ENCODE measurements at places on chromosomes 7 and 10.

DNA sequence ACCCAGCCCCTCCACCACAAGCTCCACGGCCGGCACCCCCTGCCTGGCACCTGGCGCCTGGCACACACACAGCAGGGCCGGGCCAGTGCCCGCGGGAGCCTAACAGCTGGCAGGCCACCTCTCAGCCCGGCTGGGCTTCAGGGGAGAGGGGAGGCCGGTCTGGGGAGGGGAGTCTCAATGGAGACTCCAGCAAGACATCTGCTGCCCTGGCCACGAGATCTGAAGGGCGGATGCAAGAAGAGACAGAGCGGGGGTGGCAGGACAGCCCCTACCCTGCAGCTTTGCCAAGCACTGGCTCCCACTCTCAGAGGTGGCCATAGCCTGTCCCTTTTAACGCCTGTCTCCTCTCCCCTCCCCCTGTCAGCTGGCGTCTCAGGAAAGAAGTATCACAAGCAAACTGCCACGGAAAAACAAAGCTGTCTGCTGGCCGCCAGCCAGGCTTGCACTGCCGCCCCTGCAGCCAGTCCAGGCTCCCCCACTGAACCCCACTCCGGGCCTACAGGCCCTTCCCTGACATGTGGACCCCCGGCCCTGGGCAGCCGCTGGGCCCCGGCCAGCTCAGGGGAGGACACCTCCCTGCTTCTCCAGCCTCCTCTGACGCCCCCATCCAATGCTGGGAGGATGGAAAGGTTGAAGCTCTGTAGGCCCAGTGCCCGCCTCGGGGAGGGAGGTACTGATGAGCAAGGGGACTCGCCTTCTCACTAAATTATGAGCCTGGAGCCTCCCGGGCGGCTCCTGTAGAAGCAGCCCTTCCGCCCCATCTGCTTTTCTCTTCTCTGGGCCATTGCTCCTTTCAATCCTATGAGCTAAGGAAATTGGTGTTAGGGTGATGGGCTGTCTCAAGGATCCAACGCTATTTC lies 178.4 kb downstream of the ARHGAP12 start:
- DNase-seq: peak; percentile 96

GRCh38 chr7:3301831-3302618 lies 973 bp downstream of the SDK1 start:
- peak; percentile 64 for DNase-seq

GRCh38 chr7:22712999-22713398 lies 14.0 kb upstream of the IL6 start:
- no peak for DNase-seq

DNA sequence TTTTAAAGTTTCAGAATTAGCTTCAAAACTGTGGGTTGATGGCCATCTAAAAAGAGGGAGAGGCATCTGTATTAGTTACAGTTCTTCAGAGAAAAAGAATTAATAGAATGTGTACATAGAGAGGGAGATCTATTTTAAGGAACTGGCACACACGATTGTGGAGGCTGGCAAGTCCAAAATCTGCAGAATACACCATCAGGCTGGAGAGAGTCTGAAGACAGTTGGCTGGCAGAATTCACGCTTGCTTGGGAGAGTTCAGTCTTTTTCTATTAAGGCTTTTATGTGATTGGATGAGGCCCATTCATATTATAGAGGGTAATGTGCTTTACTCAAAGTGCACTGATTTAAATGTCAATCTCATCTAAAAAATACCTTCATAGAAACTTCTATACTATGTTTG lies 135.1 kb upstream of the SORCS1 start:
- no peak for DNase-seq

DNA sequence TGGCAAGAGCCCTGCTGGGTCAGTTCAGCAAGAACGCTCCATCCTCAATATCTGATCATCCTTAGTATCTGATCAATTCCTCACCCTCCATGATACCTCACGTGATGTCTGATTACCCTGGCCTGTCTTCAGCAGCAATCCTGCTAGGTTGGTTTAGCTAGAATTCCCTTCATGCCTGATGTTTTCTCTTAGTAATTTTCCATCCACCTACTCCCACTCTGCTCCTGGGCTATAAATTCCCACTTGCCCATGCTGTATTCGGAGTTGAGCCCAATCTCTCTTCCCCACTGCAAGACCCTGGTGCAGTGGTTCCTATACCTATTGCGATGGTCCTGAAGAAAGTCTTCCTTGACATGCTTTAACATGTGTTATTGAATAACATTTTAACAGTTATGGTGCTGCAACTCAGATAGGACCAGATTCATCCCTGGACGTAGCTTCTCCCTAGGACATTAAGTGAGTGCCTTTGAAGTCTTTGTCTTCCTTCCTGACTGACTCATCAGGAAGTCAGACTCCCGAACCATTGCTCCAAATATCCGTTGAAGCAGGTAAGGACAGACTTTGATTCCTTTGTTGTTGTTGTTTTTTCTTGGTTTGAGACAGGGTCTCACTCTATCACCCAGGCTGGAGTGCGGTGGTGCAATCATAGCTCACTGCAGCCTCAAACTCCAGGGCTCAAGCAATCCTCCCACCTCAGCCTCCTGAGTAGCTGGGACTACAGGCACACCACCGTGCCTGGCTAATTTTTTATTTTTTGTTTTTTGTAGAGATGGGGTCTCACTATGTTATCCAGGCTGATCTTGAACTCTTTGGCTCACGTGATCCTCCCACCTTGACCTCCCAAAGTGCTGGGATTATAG lies 29.4 kb upstream of the CLDN3 start:
- no peak for DNase-seq
